NCI-H1930 (cell line): ENCODE measurements at places on chromosomes 2 and 18.

DNA sequence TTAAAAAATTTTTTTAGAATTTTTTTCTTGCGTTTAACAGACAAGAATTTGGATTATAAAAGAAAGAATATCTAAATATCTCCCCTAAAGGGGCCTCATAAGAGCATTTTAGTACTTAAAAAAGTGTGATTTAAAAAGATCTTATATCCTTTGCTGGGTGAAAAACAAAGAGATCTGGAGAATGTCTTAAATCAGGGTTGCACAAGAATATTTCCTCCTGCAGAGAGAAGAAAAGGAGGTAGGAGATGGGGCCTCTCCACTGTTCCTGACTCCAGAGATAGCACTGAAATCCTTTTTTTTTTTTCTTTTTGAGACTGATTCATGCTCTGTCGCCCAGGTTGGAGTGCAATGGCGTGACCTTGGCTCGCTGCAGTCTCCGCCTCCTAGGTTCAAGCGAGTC, 68.5 kb upstream of the OSR1 start:
- no peak for DNase-seq

GRCh38 chr2:82675186-82675585, 1783.9 kb downstream of the SUCLG1 start:
- DNase-seq, result no peak

- no peak for DNase-seq
These were observed 239.1 kb downstream of the ICOS start for GRCh38 chr2:204175552-204176271.

- no peak for DNase-seq
These were observed 40.8 kb downstream of the RTN4 start for GRCh38 chr2:55009277-55010060.

GRCh38 chr2:230696670-230697069, 16.0 kb upstream of the CAB39 start:
- no peak for DNase-seq

- DNase-seq, result no peak
These were observed 9.6 kb downstream of the CROCC2 start for GRCh38 chr2:240915526-240916341.

- no peak for DNase-seq
These were observed 204.5 kb downstream of the ZFP36L2 start for GRCh38 chr2:43021791-43022509.

DNA sequence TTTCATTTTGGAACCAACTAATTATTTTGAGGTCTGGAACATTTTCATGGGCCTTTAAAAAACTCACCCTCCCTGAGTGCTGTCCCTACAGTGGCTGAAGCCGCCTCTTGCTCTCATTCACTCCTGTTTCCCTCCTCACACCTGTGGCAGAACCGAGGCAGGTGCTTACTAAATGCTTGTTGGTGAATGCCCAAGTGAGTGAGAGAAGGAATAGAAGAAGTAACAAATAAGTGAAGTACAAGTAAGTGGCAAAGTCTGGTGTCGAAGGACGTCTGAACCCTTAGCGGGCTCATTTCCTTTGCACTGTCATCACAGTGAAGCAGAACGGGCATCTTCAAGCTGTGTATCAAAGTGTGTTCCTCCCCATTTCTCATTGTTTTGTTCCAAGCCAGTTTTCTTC, 135.2 kb downstream of the RHBDD1 start:
- no peak for DNase-seq

- no peak for DNase-seq
These were observed 10.8 kb downstream of the SPR start for GRCh38 chr2:72897785-72898584.

DNA sequence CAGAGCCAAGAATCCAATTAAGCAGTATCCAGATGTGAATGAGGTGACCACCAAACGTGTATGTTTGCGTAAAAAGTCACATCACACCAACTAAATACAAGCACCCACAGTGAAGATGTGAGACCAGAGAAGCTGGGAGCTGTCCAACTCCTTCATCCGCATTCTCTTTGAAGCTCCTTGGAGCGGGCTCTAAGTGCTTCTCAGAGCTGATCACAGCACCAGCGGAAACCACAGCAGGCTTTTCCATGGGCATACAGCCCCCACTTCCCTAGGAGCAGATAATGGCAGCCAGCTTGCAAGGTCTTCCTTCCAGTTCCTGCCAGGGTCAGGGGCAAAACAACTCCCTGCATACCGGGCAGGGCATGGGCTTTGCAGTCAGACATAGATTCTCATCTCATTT, 36.4 kb downstream of the REEP1 start:
- DNase-seq, result no peak

- no peak for DNase-seq
These were observed 879.6 kb upstream of the CELF4 start for GRCh38 chr18:38444971-38445803.

DNA sequence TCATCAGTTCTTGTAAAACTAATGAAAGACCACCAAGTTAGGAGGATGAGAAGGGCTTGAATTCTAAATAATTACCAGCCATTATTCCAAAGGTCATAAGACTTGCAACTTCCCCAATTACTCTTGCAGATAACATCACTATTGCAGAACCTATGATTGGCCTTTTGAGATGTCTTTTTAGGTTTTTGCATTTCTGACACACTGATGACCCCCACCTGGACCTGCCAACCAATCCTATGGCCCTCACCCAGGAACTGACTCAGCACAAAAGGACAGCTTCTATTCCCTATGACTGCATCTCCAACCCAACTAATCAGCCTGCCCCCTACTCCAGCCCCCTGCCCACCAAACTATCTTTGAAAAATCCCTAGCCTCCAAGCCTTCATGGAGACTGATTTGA, 111.5 kb upstream of the COPS8 start:
- no peak for DNase-seq
